Fibroblast of the aortic adventitia (primary cell): ENCODE measurements at places on chromosomes 2 and 18. TPM values are rescaled to one million over a fixed set of nuclear protein-coding genes. Genes with fewer than 3 reads are reported as not detected.

The MAP4K3 gene
- 48.0 and 52.4 TPM in 2 replicates for total RNA-seq

The MC4R gene
- not detected in 2 replicates for total RNA-seq

The DNAJC5G gene
- not detected in 2 replicates for total RNA-seq

The HOXD13 gene
- total RNA-seq = not detected in 2 replicates

The B3GNT2 gene
- 14.1 and 14.2 TPM in 2 replicates for total RNA-seq

The PAX8 gene
- 0.09 and 1.5 TPM in 2 replicates for total RNA-seq

The CROCC2 gene
- total RNA-seq = under 0.01 and 0.41 TPM in 2 replicates

The RAPGEF4 gene
- total RNA-seq = 1.3 and 54.4 TPM in 2 replicates

The ERICH2 gene
- 4.0 TPM in 1 of 2 replicates, not detected in the other for total RNA-seq

The DTNB gene
- total RNA-seq = 4.1 and 11.7 TPM in 2 replicates

The NPPC gene
- not detected in 2 replicates for total RNA-seq

The CCT4 gene
- total RNA-seq = 145 and 179 TPM in 2 replicates

The SP140 gene
- 0.09 and 0.41 TPM in 2 replicates for total RNA-seq

The TMEM37 gene
- total RNA-seq = not detected in 2 replicates

The ELOA2 gene
- not detected in 2 replicates for total RNA-seq

The NPAS2 gene
- total RNA-seq = 5.4 and 24.3 TPM in 2 replicates

The CTNNA2 gene
- total RNA-seq = 0.36 TPM in 1 of 2 replicates, not detected in the other

The TLX2 gene
- not detected in 2 replicates for total RNA-seq

The CYS1 gene
- total RNA-seq = 3.2 and 7.0 TPM in 2 replicates

The SERPINB13 gene
- not detected in 2 replicates for total RNA-seq

The REG3A gene
- total RNA-seq = not detected in 2 replicates

The SERTAD2 gene
- total RNA-seq = 19.1 and 34.4 TPM in 2 replicates

The CFAP53 gene
- total RNA-seq = 0.27 and 0.57 TPM in 2 replicates

The FOXI3 gene
- total RNA-seq = not detected in 2 replicates

The SLC5A7 gene
- total RNA-seq = not detected in 2 replicates

The CDK5R2 gene
- not detected in 2 replicates for total RNA-seq
